Central memory CD4-positive, alpha-beta T cell (primary cell): ENCODE measurements at places on chromosomes 16 and 17.

DNA sequence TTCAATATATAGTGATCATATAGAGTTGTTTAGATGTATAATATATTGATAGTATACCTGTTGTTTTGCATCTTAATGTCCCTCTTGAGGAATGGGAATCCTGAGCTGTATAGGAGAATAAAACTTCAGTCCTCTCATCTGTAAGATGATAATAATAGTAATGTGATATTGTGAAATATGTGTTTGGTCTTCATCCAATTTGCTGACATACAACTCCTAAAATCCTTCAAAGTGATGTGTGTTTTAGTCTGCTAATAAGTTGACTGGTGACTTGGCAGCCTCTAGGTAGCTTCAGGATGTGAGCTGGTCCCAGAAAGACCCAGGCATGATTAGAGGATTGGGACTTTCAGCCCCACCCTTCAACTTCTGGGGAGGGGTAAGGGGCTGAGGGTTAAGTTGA, 22.8 kb upstream of the NFAT5 start:
- DNase-seq = no peak

GRCh38 chr16:642189-643049, 791 bp downstream of the MCRIP2 start:
- DNase-seq = no peak

GRCh38 chr17:46061435-46061834, 62.4 kb downstream of the STH start:
- no peak for DNase-seq

- DNase-seq = no peak
These were observed 52.5 kb downstream of the SHCBP1 start for GRCh38 chr16:46568472-46569230.

DNA sequence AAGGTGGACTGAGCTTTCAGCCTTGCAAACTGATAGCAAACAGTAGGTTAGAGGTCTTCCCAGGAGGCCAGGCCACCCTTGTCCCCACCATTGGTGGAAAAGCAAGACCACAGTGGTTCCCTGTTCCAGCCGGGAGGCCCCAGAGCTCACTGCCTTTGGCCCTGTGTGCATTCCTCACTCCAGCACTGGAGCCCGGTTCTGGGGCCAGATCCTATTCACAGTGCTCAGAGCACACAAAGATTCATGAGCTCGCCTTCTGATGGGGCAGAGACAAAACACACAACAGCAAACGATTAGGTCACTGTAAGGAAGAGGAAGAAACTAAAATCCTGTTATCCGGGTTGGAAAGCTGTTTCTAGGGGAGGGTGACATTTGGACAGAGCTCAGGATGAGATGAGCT, 5.6 kb upstream of the PGS1 start:
- no peak for DNase-seq

DNA sequence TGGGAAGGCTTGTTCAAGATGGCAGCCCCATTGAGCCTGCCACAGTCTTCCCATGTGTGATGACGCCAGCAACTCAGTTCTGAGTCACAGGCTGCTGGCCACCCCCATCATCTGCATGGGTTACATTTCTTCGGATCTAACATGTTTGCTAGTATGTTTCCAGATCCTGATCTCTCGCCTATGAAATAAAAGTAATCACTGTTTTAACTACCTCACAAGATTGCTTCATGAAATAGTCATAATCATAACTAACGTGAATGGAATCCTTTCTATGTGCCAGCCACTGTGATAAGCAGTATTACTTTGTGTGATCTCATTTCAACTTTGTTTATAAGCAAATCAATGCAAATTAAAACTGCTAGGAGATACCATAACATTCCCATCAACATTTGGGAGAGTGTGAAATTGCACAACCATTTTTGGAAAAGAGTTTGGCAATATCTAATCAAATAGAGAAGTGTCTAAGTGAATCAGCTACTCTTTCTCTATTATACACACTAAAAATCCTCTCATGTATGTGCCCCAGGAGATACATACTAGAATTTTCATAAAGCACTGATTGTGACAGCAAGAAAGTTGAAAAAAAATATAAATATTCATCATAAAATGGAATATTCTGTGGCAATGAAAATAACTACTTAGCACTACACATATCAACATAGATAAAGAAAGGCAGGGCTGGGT, 300.2 kb upstream of the IRX5 start:
- no peak for DNase-seq

- DNase-seq = no peak
These were observed 26.1 kb downstream of the MAP2K4 start for GRCh38 chr17:12046786-12047185.

- DNase-seq = no peak
These were observed 1.2 kb upstream of the BLTP2 start for GRCh38 chr17:28646039-28646754.

GRCh38 chr17:29956225-29956624, 14.8 kb downstream of the EFCAB5 start:
- DNase-seq = no peak

DNA sequence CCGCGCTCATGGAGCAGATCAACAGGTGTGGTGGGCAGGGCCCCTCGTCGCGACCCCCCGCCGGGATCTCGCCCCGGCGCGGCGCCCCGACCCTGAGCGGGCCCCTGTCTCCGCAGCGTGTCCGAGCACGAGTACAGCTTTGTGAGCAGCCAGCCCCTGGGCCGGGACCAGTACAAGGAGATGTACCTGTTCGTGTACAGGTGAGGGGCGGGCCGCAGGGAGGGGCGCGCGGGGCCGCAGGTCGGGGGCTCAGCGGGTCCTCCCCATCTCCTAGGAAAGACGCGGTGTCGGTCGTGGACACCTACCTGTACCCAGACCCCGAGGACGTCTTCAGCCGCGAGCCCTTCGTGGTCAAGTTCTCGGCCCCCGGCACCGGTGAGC, 848 bp downstream of the DNASE1L2 start:
- no peak for DNase-seq

DNA sequence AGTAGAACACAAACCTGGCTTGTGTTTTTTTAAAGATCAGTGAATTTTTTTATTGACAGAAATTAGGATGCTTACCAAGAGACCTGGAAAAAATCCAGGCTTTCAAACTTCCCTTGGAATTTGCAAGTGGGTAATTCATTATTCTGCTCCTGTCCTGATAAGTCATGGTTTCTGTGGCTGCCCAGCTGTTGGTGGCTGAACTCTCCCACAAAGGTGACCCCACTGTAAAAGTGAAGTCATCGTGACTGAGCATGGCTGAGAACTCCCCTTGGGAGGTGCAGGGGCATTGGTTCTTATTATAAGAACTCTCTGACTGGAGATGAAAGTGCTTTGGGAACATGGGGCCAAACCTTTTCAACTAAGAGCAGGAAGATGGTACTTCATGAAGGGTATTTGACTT, 46.6 kb upstream of the TANC2 start:
- DNase-seq = no peak

DNA sequence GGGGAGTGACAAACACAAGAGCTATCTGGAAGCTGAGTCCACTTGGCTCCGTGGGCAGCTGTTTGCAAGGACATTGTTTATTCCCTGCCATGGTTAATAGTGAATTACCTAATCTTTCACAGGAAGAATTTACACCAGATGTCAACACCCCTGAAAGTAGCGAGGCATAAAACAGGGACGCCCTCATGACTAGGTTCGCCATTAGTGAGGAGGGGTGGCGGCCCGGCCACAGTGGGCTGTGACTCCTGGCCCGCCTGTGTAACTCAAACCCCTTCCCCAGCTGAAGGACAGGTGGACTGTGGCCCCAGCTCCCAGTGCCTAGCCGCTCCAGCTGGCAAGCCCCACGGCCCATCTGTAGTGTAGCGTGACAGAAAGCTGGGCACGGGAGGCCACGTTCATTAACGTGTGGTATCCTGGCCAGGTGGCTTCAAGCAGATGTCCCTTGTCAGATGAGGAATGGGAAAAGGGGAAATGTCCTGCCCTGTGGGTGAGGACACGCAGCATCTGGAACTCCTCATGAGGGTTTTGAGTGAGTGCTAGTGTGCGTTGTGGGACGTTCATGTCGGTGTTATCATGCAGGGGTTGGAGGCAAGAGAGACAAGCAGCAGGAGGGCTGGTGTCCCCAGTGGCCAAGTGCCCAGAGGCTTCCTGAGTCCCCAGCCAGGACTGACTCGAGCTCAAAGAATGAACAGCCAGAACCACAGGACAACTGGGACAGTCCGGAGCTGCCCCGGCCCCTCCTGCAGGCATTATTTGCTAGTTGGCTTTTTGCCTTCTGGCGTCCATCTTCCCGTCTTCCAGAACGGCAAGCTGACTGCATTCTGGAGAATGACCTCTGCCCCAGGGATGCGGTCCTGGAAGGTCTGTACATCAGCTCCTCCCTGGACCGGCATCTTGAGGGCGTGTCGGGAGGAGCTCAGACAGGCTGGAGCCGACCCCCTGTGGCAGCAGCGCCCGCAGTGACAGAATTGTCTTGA, 19.2 kb downstream of the KDM8 start:
- DNase-seq = no peak

DNA sequence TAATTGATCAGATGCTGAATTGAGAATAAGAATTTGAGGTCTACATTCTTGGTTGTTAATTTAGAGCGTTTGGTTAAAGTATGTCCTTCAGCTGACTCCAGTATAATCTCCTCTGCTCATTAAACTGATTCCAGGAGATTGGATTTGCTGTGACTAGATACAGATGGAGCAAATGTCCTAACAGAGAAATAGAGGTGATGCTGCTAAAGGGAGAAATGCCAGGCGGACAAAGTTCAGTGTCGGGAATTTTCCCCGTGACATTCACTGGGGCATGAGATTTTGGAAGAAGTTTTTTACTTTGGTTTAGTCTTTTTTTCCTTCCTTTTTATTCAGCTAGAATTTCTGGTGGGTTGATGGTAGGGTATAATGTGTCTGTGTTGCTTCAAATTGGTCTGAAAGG, 19.0 kb downstream of the PRKAR1A start:
- no peak for DNase-seq

DNA sequence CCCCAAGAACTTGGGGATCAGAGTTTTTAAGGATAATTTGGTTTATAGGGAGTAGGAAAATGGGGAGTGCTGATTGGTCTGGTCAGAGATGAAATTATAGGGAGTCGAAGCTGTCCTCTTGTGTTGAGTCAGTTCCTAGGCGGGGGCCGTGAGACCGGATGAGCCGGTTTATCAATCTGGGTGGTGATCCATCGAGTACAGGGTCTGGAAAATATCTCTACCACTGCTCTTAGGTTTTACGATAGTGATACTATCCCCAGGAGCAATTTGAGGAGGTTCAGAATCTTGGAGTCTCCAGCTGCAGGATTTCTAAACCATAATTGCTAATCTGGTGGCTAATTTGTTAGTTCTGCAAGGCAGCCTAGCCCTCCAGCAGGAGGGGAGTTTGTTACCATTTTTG, 403.4 kb downstream of the CDH11 start:
- no peak for DNase-seq

GRCh38 chr17:14559264-14560119, 258.6 kb downstream of the HS3ST3B1 start:
- no peak for DNase-seq

DNA sequence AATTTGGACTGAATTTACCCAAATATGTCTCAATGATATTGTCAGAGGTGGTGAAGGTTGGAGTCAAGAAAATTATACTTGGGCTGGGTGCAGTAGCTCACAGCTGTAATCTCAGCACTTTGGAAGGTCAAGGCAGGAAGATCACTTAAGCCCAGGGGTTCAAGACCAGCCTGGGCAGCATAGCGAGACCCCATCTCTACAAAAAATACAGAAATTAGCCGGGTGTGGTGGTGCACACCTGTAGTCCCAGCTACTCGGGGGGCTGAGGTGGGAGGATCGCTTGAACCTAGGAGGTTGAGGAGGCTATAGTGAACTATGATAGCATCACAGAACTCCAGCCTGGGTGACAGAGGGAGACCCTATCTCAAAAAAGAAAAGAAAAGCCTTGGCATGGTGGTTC, 40.9 kb downstream of the LAT start:
- no peak for DNase-seq

- DNase-seq = no peak
These were observed 2.5 kb upstream of the HS3ST3B1 start for GRCh38 chr17:14298221-14298946.

GRCh38 chr17:60548990-60549389, 22.9 kb upstream of the APPBP2 start:
- no peak for DNase-seq

DNA sequence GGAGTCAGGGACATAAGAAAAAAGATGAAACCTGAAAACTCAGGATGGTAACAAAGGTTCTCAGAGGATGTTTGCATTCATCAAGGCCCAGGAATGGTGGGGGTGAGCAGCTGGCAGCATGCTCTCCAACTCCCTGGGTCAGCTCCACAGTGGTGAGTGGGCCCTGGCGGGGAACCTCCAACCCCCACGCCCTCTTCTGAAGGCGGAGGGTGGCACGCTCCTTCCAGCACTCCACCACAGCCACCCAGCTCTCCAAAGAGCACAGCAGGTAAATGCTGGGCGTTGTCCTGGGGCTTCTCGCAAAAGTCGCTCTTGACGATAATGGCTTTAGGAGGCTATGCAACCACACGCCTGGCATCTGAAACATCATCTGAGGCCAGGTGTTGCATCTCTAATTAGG, 173.8 kb downstream of the C16orf78 start:
- DNase-seq = no peak

- no peak for DNase-seq
These were observed 904 bp downstream of the MAP2K3 start for GRCh38 chr17:21285164-21286065.

DNA sequence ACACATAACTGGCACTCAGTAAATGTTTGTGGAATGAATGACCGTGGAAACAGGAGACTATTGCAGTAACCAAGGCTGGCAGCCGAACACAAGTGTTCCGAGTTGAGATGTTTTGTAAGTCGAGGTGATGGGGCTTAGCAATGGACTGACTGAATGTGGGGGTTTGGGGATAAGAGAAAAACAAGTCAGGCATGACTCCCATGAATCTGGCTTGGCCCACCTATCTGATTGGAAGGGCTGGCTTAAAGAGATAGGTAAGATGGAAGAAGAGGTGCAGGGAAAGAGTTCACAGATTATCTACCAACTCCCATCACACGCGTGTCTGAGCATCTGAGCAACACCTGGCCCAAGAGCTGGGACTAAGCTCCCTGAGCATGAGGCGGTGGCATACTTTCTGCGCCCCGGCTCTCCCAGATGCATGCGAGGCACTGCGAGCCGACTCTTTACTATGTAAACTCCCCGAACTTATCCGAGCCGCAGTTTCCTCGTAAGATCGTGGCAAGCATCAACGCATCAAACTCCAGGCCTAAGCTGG, 539 bp downstream of the IFT20 start:
- no peak for DNase-seq

- DNase-seq = no peak
These were observed 29.1 kb downstream of the HS3ST3A1 start for GRCh38 chr17:13572581-13572980.

DNA sequence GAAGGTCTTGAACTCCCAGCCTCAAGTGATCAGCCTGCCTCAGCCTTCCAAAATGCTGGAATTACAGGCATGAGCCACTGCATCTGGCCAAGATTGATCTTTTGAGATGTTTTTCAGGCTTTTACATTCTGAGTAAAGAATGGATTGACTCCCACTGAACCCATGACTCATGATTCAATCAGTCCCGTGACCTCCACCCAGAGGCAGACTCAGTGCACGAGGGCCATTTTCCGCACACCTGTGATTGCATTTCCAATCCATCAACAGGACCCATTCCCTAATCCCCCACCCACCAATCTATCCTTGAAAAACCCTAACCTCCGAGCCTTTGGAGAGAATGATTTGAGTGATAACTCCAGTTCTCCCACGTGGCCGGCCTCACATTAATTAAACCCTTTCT, 40.4 kb upstream of the PRKCB start:
- DNase-seq = no peak

GRCh38 chr16:77603656-77604055, 118.7 kb upstream of the NUDT7 start:
- no peak for DNase-seq

- DNase-seq = no peak
These were observed 2.3 kb downstream of the VTN start for GRCh38 chr17:28367641-28368305.
